ENCODE measurements at places on chromosomes 1 and 21.

DNA sequence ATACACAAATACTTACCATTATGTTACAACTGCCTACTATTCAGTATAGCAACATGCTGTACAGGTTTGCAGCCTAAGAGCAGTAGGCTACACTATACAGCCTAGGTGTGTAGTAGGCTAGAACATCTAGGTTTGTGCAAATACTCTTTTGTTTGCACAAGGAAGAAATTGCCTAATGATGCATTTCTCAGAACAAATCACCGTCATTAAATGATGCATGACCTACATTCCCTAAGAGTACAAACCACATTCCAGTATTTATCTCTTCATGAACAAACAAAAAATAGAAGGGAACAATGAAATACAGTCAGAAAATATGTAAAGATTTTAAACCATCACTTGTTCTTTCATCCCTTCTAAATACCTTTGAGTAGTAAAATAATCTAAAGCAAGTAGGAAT is 109.7 kb upstream of the HP1BP3 start:
- no peak for DNase-seq

- DNase-seq, result no peak
Observed at GRCh38 chr1:73517603-73518191, 680.3 kb downstream of the LRRIQ3 start.

DNA sequence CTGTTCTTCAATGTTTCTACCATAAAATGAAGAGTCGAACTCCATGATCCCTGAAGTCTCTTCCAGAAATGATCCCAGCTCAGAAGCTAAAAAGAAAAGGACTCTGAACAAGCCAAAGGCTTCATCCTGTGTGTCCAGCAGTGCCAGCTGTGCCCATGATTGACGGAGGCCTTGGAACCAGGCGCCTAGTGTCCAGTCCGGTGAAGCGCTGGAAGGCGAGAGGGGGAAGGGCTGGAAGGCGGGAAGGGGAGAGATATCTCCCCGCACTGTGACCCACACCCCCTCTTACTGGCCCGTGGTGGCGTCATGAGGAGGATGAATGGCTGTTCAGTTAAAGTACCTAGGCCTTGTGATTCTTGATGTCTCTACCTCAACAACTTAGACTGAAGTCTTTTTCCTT is 10.4 kb upstream of the PLEKHA6 start:
- DNase-seq, result no peak

DNA sequence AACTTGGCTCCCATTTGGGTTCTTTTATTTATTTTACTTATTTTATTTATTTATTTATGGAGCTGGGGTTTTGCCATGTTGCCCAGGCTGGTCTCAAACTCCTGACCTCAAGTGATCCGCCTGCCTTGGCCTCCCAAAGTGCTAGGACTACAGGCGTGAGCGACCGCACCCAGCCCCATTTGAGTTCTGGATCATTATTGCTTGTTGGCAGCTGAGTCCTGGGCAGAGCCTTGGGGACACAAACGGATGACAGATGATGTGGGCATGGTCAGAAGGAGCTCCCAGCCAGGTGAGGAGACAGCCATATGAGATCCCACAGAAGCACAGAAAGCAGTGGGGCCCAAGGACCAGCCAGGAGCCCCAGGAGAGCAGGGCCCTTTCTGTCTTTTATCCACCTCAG is 254.0 kb downstream of the MATN1 start:
- DNase-seq, result no peak

GRCh38 chr1:220962031-220962751 is 82.9 kb downstream of the HLX start:
- peak; percentile 77 for DNase-seq

GRCh38 chr1:59025201-59025600 is 241.4 kb upstream of the JUN start:
- no peak for DNase-seq

- no peak for DNase-seq
Observed at GRCh38 chr1:32208891-32209328, at the start of gene DCDC2B. Gene DCDC2B (plus strand): TSS chr1:32209089. CDS start chr1:32209094, 5 bp downstream.

- DNase-seq, result peak; percentile 63
Observed at GRCh38 chr1:158117854-158118704, 62.6 kb upstream of the CD1D start.

GRCh38 chr1:230303069-230303468 is 123.1 kb downstream of the PGBD5 start:
- DNase-seq, result no peak

GRCh38 chr1:52209429-52209828 is 67.5 kb downstream of the ZFYVE9 start:
- DNase-seq, result no peak
